ENCODE measurements at places on chromosomes 7 and 10. TPM values are rescaled to one million over a fixed set of nuclear protein-coding genes. Genes with fewer than 3 reads are reported as not detected.

DNA sequence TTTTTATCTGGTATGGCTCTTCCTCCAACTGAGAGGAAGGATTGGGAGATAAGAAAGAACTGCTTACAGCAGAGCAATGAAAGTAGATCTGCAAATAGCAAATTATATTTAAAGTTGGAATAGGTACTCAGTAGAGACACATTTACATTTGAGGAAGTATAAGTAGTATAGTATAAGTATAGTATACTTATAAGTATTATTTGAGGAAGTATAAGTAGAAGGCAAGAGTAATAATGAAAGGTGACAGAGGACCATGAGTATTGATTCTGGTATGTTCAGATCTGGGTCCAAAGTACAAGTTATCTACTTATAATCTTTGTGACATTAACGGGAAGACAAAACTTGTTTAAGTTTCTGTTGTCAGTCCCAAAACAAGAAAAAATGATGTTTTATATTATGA is 527.6 kb upstream of the SORCS1 start:
- DNase-seq = no peak
- no peak overlapping the region for H3K27ac ChIP-seq
- no peak overlapping the region for H3K4me3 ChIP-seq
- no peaks in the 10 kb centered on the region for H3K27me3 ChIP-seq
- no peaks in the 10 kb centered on the region for H3K4me1 ChIP-seq
- H3K36me3 ChIP-seq = no peaks in the 10 kb centered on the region

DNA sequence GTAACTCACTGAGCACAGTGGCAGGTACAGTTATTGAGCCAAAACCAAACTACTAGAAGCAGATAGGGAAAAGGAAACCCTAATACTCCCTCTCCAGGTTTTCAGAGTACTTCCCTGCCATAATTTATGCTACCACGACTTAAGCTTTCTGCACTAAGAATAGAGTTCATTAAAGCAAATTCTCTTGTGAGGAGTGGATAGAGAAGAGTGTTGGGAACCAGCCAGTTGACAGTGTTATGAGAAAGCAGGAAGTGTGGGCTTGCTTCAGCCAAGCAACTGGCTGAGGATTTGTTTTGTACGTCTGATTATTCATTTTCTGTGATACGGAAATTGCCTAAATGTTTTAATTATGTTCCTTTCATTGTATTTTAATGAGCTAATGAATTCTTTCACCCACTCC is 280.5 kb downstream of the KIF20B start:
- no peak for DNase-seq
- H3K4me3 ChIP-seq = no peak overlapping the region
- no peak overlapping the region for H3K27ac ChIP-seq
- peaks cover 1% of the 10 kb centered on the region for H3K27me3 ChIP-seq
- no peaks in the 10 kb centered on the region for H3K36me3 ChIP-seq

GRCh38 chr10:120511165-120511564 is 54.1 kb downstream of the PLPP4 start:
- H3K36me3 ChIP-seq = no peaks in the 10 kb centered on the region
- no peaks in the 10 kb centered on the region for H3K27me3 ChIP-seq
- DNase-seq = no peak
- H3K4me1 ChIP-seq = no peaks in the 10 kb centered on the region
- no peak overlapping the region for H3K27ac ChIP-seq

DNA sequence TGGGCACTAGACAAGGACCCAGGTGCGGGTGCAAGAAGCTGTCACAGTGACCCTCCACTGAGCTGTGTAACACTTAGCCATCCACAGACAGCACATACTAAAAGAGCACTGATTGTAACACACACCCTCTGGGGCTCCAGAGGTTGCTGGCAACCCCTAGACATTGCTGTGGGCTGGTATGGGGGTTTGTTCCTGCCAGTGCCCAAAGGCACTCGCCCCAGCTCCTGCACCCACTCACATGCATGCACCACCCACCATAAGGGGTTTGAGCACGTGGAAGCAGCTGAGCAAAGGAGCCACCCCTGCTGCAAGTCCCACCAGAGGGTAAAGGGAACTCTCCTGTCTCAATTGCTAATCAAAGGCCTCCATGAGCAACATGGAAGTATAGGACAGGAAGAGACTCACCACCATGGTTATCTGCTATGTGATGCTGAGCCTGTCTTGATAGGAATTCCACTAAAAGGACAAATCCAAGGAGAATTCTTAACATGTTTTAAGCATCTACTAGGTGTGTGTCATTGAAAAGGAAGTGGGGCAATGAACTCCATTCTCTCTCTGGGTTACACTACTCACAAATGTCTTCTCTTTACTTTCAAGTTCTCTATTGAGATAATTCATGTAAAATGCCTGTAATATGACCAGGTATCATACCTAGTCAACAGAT is 103.1 kb downstream of the GFRA1 start:
- H3K4me1 ChIP-seq = no peaks in the 10 kb centered on the region
- H3K4me3 ChIP-seq = no peak overlapping the region
- no peaks in the 10 kb centered on the region for H3K36me3 ChIP-seq
- no peaks in the 10 kb centered on the region for H3K27me3 ChIP-seq
- no peak for DNase-seq

DNA sequence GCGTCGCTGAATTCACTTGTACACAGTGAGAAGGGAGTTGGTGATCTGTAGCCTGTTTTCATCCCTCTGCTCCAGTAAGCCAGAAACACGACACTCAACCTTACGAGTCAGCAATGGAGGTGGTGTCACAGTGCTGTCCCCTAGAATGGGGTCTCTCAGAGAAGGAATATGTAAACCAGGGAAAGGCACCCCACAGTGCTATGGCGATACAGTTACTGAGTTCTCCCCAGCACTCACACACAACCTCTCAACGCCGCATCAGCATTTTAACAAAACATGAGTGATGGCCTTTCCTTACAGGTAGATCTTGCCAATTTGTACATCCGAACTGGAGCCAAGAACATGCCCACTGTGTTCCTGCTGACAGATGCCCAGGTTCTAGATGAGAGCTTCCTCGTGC is 196.3 kb downstream of the CDCA7L start:
- no peaks in the 10 kb centered on the region for H3K4me1 ChIP-seq
- no peaks in the 10 kb centered on the region for H3K27me3 ChIP-seq
- H3K4me3 ChIP-seq = no peak overlapping the region

- no peaks in the 10 kb centered on the region for H3K4me1 ChIP-seq
- H3K36me3 ChIP-seq = peaks cover 9% of the 10 kb centered on the region
- no peak overlapping the region for H3K27ac ChIP-seq
- no peak for DNase-seq
- H3K27me3 ChIP-seq = no peaks in the 10 kb centered on the region
- H3K4me3 ChIP-seq = no peak overlapping the region
Measured at GRCh38 chr7:96212474-96212873, 109.4 kb downstream of the SLC25A13 start.

Gene A1CF
- not detected for total RNA-seq

Gene EN2
- total RNA-seq = not detected

Gene APBB1IP
- 64.8 TPM for total RNA-seq

Gene MBLAC1
- total RNA-seq = 2.1 TPM

Gene LANCL2
- total RNA-seq = 10.7 TPM

Gene GATA3
- 24.4 TPM for total RNA-seq

All from activated CD8-positive, alpha-beta T cell treated with anti-CD3 and anti-CD28 coated beads for 36 hours (primary cell).